ENCODE measurements at places on chromosomes 6 and 20. TPM values are rescaled to one million over a fixed set of nuclear protein-coding genes. Genes with fewer than 3 reads are reported as not detected.

The BEND6 gene
- total RNA-seq: 0.26 TPM

The PAK5 gene
- not detected for total RNA-seq

The PI16 gene
- 2.1 TPM for total RNA-seq

The PBOV1 gene
- total RNA-seq: not detected

The SLCO4A1 gene
- 16.3 TPM for total RNA-seq

The LTA gene
- total RNA-seq: 3.9 TPM

The TPBG gene
- total RNA-seq: 13.5 TPM

The ZFP64 gene
- total RNA-seq: 11.9 TPM

The PGC gene
- total RNA-seq: not detected

The HAO1 gene
- total RNA-seq: not detected

GRCh38 chr6:140485740-140486449 lies 1111.4 kb upstream of the CITED2 start:
- H3K27me3 ChIP-seq: no peaks in the 10 kb centered on the region
- H3K4me1 ChIP-seq: no peaks in the 10 kb centered on the region
- H3K27ac ChIP-seq: no peak overlapping the region
- DNase-seq: no peak
- H3K4me3 ChIP-seq: no peak overlapping the region
- H3K36me3 ChIP-seq: no peaks in the 10 kb centered on the region

DNA sequence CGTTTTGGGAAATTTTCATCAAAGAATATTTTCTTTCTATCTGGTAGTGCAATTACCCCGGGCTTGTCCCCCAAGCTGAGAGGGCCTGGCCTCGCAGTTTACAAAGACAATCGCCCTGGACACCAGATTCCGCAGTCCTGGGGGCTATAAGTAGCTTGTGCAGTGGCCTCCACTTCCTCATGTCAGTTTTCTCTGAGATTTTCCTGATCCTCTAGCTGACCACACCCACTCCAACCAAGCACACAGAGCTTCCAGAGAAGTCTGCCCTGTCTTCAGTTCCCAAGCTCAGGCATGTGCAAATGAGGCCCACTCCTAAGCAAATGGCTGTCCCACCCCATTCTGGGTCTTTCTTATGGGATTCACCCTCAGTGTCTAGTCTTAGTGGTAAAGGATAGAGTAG lies 245.3 kb downstream of the MAFB start:
- H3K36me3 ChIP-seq: no peaks in the 10 kb centered on the region
- H3K27me3 ChIP-seq: no peaks in the 10 kb centered on the region
- DNase-seq: no peak
- H3K4me3 ChIP-seq: no peak overlapping the region
- H3K4me1 ChIP-seq: peaks cover 4% of the 10 kb centered on the region
- no peak overlapping the region for H3K27ac ChIP-seq

GRCh38 chr20:48975955-48976354 lies 54.4 kb downstream of the ARFGEF2 start:
- peak overlapping the region; percentile 54 for H3K27ac ChIP-seq
- H3K27me3 ChIP-seq: no peaks in the 10 kb centered on the region
- H3K36me3 ChIP-seq: peaks cover 38% of the 10 kb centered on the region

- DNase-seq: no peak
- H3K36me3 ChIP-seq: no peaks in the 10 kb centered on the region
- H3K27me3 ChIP-seq: no peaks in the 10 kb centered on the region
- H3K4me1 ChIP-seq: no peaks in the 10 kb centered on the region
These were observed 1954.4 kb upstream of the DEFB115 start for GRCh38 chr20:29302979-29303644.

DNA sequence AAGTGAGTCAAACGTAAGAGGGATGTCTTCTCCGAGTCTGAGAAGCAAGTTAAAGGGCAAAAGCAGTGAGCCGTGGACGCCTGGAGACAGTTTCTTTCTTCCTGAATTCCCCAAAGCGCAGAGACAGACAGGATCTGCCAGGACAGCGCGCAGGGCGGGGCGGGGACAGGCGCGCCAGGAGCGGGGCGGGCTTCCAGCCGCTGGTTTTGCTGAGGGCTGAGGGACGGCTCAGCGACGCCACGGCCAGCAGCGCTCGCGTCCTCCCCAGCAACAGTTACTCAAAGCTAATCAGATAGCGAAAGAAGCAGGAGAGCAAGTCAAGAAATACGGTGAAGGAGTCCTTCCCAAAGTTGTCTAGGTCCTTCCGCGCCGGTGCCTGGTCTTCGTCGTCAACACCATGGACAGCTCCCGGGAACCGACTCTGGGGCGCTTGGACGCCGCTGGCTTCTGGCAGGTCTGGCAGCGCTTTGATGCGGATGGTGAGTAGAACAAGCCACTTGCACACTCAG lies at the start of gene SCGN:
SCGN (plus strand) TSS at position 209 of the 509 bp plus-strand sequence; CDS start at position 398, 189 bp downstream.
- no peaks in the 10 kb centered on the region for H3K4me1 ChIP-seq
- no peak within 1 kb of the TSS for H3K4me3 ChIP-seq
- no peak within 1 kb of the TSS for H3K27ac ChIP-seq
- no peak for DNase-seq

GRCh38 chr6:51303338-51303737 lies 484.7 kb downstream of the TFAP2B start:
- no peaks in the 10 kb centered on the region for H3K36me3 ChIP-seq
- peak overlapping the region; percentile 58 for H3K27ac ChIP-seq
- H3K4me1 ChIP-seq: no peaks in the 10 kb centered on the region
- no peaks in the 10 kb centered on the region for H3K27me3 ChIP-seq

- no peaks in the 10 kb centered on the region for H3K36me3 ChIP-seq
- no peak overlapping the region for H3K4me3 ChIP-seq
- H3K4me1 ChIP-seq: no peaks in the 10 kb centered on the region
- H3K27me3 ChIP-seq: no peaks in the 10 kb centered on the region
- H3K27ac ChIP-seq: no peak overlapping the region
These were observed 14.4 kb upstream of the RIN2 start for GRCh38 chr20:19743640-19743995.

- H3K36me3 ChIP-seq: peaks cover 23% of the 10 kb centered on the region
- no peak overlapping the region for H3K4me3 ChIP-seq
- no peaks in the 10 kb centered on the region for H3K4me1 ChIP-seq
- no peak overlapping the region for H3K27ac ChIP-seq
- H3K27me3 ChIP-seq: no peaks in the 10 kb centered on the region
- no peak for DNase-seq
These were observed 30.9 kb upstream of the ALDH8A1 start for GRCh38 chr6:134980846-134981245.

GRCh38 chr6:156840136-156840535 lies 63.0 kb downstream of the ARID1B start:
- no peak overlapping the region for H3K4me3 ChIP-seq
- H3K27ac ChIP-seq: peak overlapping the region; percentile 21
- no peak for DNase-seq
- no peaks in the 10 kb centered on the region for H3K27me3 ChIP-seq
- H3K4me1 ChIP-seq: peaks cover 38% of the 10 kb centered on the region

GRCh38 chr6:29763491-29764289 lies 40.5 kb downstream of the HLA-F start:
- DNase-seq: no peak
- peaks cover 9% of the 10 kb centered on the region for H3K4me1 ChIP-seq
- no peaks in the 10 kb centered on the region for H3K27me3 ChIP-seq
- H3K36me3 ChIP-seq: no peaks in the 10 kb centered on the region

DNA sequence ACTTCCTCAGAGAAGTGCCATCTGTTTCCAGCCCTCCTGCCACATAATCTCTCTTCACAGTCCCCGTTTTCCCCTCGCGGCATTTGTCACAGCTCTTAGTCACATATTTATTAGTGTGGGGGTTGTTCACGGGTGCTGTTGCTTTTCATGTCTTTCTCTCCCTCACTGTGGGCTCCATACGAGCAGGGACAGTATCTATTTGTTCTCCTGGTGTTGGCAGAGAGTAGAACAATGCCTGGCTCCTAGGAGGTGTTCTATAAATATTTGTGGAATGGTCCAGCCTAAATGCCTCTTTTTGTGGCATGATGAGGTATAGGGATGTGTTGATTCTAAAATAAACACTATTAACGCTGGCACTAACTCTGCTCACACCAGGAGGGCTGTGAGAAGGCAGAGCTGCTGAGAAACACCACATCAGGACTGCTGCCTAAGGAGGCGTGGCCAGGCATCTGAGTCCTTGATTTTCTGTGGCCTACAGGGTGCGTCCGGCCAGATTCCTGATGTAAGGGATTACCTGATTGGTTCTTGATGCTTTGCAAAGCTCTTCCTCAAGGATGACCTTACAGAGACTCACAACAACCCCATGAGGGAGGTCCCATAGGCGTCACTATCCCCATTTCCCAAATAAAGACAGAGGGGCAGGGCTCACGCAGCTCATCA lies 219.8 kb upstream of the ARID1B start:
- DNase-seq: peak; percentile 63
- no peaks in the 10 kb centered on the region for H3K4me1 ChIP-seq
- H3K27ac ChIP-seq: no peak overlapping the region
- H3K36me3 ChIP-seq: no peaks in the 10 kb centered on the region
- H3K4me3 ChIP-seq: no peak overlapping the region
- no peaks in the 10 kb centered on the region for H3K27me3 ChIP-seq

GRCh38 chr6:144340541-144341371 lies 55.6 kb downstream of the UTRN start:
- DNase-seq: no peak
- no peak overlapping the region for H3K4me3 ChIP-seq
- no peaks in the 10 kb centered on the region for H3K27me3 ChIP-seq
- no peak overlapping the region for H3K27ac ChIP-seq

- H3K4me3 ChIP-seq: no peak overlapping the region
- H3K4me1 ChIP-seq: no peaks in the 10 kb centered on the region
- no peaks in the 10 kb centered on the region for H3K36me3 ChIP-seq
- no peak overlapping the region for H3K27ac ChIP-seq
- DNase-seq: no peak
These were observed 1.2 kb upstream of the PI3 start for GRCh38 chr20:45173522-45173921.

GRCh38 chr6:39496915-39497314 lies 174.4 kb upstream of the KCNK16 start:
- H3K4me3 ChIP-seq: no peak overlapping the region
- H3K36me3 ChIP-seq: no peaks in the 10 kb centered on the region
- no peaks in the 10 kb centered on the region for H3K4me1 ChIP-seq
- no peak overlapping the region for H3K27ac ChIP-seq
- no peak for DNase-seq

DNA sequence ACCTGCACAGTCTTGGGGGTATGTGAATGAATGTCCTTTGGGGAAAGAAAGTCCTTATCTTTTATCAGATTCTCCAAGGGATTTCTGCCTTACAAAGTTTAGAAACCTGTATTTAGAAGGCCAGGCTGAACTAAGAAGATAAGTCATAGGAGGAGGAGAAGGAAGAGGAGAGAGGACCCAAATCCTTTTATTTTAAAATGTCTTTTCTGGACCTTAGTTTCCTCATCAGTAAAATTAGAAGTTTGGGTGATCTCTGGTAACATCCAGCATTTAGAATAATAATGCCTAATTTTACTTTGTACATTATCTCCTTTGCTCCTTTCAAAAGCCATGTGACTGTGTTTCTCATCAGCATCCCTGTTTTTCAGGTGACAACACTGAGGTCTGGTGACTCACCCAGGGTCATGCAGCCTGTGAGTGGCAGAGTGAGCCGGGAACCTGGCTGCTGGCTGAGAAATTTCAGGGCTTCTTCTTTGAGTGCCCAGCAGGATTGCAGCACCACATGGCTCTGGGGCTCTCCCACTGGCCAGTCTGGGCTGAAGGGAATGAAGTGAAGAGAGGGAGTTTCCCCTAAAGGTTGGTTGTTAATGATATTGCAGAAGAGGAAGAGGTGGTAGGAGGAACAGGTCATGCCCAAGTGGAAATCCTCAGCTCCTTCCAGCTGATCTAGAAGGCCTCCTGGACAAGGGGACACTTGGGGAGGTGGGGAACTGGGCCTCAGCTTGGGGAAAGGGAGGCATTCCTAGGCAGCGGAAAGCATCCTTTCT lies 34.0 kb downstream of the VEGFA start:
- no peak overlapping the region for H3K4me3 ChIP-seq
- no peaks in the 10 kb centered on the region for H3K36me3 ChIP-seq
- no peak overlapping the region for H3K27ac ChIP-seq
- peaks cover 38% of the 10 kb centered on the region for H3K4me1 ChIP-seq

- no peaks in the 10 kb centered on the region for H3K27me3 ChIP-seq
- peak; percentile 47 for DNase-seq
- H3K27ac ChIP-seq: no peak overlapping the region
- H3K36me3 ChIP-seq: no peaks in the 10 kb centered on the region
- no peak overlapping the region for H3K4me3 ChIP-seq
These were observed 188.2 kb downstream of the NFATC2 start for GRCh38 chr20:51354191-51354768.

GRCh38 chr6:45209762-45210161 lies 118.4 kb upstream of the RUNX2 start:
- no peak for DNase-seq
- no peaks in the 10 kb centered on the region for H3K36me3 ChIP-seq
- no peak overlapping the region for H3K4me3 ChIP-seq
- no peak overlapping the region for H3K27ac ChIP-seq

DNA sequence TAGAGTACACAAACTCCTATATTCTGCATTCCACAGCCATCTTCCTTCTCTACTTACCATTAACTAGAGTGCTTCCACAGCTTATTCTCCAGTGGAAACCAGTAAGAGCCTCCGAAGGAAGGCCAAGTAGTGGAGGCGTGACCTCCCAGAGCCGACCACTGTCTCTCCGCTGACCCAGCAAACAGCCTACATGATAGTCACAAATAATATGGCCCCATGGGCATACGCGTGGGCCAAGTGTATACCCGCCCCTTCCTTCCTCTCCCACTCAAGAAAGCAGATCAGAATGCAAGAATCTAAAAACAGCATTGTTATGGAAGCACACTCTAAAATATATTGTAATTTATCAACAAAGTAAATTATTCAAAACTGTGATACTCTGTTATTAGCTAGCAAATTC lies 526.6 kb upstream of the JARID2 start:
- H3K4me3 ChIP-seq: no peak overlapping the region
- no peaks in the 10 kb centered on the region for H3K27me3 ChIP-seq
- H3K4me1 ChIP-seq: peaks cover 83% of the 10 kb centered on the region
- DNase-seq: no peak
- H3K27ac ChIP-seq: peak overlapping the region; percentile 91

DNA sequence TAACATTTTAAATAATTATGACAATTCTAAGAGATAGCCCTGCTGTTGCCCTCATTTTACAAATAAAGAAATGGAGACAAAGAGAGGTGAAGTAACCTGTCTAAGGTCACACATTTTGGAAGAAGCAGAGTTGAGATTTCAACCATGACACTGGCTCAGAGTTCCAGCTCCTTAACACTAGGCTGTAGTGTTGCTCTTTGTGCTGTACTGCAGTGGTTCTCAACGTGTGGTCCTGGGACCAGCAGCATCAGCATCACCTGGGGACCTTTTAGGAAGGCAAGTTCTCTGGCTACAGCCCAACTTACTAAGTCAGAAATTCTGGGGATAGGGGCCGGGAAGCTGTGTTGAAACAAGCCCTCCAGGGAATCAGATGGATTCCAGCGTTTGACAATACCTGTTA lies 62.4 kb upstream of the FERMT1 start:
- no peaks in the 10 kb centered on the region for H3K36me3 ChIP-seq
- peaks cover 10% of the 10 kb centered on the region for H3K27me3 ChIP-seq
- H3K27ac ChIP-seq: no peak overlapping the region

GRCh38 chr20:24612799-24613775 lies 143.7 kb downstream of the SYNDIG1 start:
- no peaks in the 10 kb centered on the region for H3K4me1 ChIP-seq
- H3K27ac ChIP-seq: no peak overlapping the region
- no peak for DNase-seq
- H3K36me3 ChIP-seq: no peaks in the 10 kb centered on the region
- H3K27me3 ChIP-seq: no peaks in the 10 kb centered on the region
- no peak overlapping the region for H3K4me3 ChIP-seq

- peaks cover 27% of the 10 kb centered on the region for H3K4me1 ChIP-seq
- H3K27ac ChIP-seq: no peak overlapping the region
- DNase-seq: no peak
- H3K27me3 ChIP-seq: no peaks in the 10 kb centered on the region
These were observed 5.2 kb downstream of the ZNF341 start for GRCh38 chr20:33736962-33737361.
